ENCODE measurements at places on chromosomes 1 and 21.

DNA sequence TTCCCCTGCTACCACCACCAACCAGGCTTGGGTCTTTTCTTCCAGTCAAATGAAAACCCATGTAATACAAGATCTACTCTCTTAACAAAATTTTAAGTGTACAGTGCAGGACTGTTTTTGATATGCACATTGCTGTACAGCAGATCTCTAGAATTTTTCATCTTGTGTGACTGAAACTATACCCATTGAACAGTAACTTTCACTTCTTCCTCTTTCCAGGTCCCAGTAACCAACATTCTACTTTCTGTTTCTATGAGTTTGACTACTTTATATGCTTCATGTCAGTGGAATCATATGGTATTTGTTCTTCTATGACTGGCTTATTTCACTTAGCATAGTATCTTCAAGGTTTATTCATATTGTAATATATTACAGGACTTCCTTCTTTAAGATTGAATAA is 45.3 kb upstream of the PLPPR4 start:
- no peak for DNase-seq

DNA sequence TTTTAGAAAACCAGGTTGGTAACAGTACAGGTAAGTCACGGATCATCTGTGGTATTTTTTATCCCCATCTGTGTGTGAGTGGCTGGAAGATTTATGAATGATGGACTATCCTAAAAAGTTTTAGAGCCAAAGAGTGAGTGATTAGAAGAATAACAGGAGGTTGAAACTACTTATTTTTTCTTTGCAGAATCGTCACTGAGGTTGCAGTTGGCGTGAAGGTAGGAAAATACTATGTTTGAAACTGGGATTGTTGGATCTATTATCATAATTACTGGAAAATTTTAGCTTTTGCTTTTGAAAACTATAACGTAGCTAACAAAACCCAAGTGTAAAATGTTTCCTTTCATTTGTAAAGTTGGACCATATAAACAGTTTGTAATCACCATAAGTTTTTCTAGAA is 1.8 kb downstream of the PTBP2 start:
- DNase-seq, result no peak

DNA sequence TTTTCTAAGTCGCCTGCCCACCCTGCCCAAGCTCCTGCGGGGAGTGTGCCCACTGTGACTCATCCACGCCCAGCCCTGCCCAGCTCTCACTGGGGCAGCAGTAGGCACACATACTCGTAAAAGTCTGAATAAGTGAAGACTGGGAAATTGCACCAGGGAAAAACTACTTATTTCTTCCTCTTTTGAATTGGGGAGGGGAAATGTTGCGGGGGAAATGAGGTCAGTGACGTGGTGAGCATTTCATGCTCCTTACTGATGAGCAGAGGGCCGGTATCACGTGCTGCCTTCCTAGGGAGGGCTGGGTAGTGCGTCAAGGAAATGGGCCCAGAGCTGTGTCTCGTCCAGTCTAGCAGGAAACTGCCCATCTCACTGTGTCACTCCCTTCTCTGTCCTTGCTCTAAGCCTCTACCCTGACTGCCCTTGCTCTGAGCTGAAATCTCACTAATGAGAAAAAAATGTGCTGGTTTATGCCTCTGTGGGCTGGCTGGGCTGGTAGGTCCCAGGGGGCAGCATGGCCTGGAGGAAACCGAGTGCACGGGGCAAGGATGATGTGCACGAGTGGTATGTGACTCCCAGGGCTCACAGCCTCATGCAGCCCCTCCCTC is 13.5 kb upstream of the TNFRSF1B start:
- peak; percentile 80 for DNase-seq

DNA sequence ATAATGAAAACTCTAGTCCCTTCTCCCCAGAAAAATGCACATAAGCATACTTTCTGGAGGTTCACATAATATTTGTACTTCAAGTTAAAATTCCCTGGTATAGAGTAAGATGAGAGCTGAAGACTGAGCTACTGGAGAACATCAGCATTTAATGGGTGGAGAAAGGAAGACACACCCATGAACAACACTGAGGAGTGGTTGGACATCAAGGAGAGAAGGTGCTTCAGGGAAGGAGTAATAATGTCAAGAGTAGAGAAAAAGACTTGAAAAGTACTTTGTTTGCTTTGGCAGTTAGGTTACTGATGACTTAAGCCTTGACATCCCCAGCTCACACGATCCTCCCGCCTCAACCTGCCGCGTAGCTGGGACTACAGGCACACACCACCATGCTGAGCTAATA is 21.9 kb downstream of the PEA15 start:
- no peak for DNase-seq

- no peak for DNase-seq
Observed at GRCh38 chr21:29125191-29125590, 5.3 kb upstream of the MAP3K7CL start.

DNA sequence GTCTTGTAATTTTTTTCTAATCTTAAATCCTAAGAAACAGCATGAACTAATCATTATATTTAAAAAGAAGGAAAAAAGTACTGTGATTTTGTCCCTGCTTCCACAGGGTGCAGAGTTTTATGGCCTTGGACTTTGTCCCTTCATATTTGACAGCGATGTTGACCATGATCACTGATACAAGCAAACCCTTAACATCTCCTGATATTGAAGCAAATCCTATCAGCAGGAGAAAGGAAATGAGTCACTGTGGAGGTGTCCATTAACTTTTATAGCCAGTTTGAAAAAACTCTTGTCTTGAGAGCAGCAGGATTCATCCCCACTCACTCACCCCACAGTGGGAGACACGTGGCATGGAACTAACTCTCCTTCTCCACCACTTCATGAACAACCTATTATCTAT is 5.1 kb upstream of the REG4 start:
- no peak for DNase-seq

DNA sequence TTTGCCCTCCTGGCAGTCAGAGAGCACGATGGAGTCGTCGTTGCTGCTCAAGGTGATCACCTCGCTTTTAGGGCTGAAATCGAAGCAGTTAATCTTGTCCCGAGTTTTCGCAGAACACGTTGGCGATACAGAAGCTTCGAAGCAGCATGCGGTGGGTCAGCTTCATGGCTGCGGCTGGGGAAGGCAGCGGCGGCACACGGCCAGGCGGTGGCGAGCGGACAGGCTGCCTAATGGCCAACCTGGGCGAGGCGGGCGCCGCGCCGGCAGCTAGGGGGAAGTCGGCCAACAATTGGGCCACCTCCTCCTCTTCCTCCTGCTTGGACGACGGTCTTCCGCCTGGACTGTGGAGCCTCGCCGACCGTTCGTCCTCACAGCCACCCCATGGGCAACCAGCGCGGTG is 34.8 kb downstream of the CDC7 start:
- DNase-seq, result no peak

DNA sequence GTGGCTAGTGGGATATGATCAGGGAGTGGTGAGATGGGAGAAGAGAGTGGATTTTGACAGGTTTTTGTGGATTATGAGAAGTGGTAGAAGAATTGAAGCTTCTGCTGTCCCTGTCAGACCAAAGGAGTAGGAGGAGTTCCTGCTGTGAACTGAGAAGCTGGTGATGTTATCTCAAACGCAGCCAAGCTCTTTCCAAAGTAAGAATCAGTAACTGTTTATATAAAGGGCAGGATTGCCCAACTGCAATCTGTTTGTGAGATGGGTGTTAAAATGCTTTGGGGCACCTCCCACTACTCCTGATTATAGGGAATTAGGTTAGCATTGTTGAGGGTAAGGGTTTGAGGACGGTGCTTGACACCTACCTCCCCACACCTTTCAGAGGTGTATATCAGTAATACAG is 60.5 kb upstream of the USP25 start:
- DNase-seq, result no peak

GRCh38 chr1:38565020-38565491 is 294.5 kb downstream of the RRAGC start:
- DNase-seq, result no peak

- no peak for DNase-seq
Observed at GRCh38 chr1:208393826-208394225, 149.6 kb upstream of the PLXNA2 start.

- DNase-seq, result peak; percentile 59
Observed at GRCh38 chr1:154839691-154840090, 30.4 kb downstream of the KCNN3 start.

DNA sequence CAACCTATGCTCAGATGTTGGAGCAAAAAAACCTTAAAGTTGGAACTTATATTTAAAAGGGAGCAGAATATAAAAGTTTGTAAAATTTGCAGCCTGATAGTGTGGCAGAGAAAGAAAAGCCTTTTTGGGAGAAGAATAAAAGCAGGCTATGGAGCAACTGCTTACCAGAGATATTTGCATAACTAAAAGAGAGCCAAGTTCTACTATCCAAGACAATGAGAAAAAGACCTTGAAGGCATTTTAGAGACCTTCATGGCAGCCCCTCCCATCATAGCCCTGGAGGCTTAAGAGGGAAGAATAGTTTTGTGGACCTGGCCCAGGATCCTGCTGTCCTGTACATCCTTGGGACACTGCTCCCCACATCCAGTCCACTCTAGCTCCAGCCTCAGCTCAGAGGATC is 312.5 kb upstream of the ZRANB2 start:
- no peak for DNase-seq

GRCh38 chr1:12416744-12417143 is 186.9 kb downstream of the VPS13D start:
- no peak for DNase-seq

GRCh38 chr1:239806897-239807296 is 284.8 kb upstream of the FMN2 start:
- no peak for DNase-seq

DNA sequence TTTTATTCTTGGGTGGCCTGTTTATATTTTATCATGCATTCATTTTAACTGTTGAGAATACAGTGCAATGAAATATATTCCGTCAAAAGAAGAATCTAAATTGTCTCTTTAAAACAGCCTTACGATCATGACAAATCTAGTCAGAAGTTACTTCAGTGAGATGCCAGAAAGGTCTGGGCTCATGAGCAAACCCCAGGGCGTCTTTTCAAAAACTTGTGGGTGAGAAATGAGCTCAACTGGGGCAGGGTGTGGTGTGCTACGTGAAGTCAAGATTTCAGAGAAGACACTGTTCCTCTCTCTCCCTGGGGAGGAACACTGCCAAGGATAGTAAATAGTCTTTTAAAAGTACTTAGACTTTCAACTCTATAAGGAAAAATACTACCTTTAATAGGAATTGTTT is 13.4 kb upstream of the UAP1 start:
- DNase-seq, result no peak

DNA sequence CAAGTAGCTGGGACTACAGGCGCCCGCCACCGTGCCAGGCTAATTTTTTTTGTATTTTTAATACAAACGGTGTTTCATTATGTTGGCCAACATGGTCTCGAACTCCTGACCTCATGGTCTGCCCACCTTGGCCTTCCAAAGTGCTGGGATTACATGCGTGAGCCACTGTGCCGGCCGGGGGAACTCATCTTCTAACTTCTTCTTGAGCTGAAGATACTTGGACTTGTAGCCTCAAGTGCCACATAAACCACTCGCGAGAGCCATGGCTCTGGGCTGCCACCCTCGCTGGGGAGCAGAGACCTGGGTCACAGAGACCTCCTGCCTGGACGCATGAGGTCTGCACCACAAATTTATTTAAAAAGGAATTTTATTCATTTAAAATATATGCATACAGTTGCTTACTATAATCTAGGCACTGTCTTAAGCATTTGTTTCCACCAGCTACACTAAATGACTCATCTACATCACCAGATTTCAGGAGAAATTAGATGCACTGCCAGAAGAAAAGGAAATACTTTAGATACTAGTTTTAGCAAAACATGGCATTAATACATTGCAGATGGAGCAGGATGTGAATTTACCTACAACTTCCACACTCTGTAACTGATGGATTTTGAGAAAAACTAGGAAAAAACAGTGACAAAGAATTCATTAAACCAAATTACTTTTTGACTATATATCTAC is 29.9 kb upstream of the PUM1 start:
- DNase-seq, result no peak

- DNase-seq, result no peak
Observed at GRCh38 chr21:41843584-41843983, 35.6 kb downstream of the PRDM15 start.

GRCh38 chr1:161908264-161908663 is 115.4 kb downstream of the OLFML2B start:
- no peak for DNase-seq

DNA sequence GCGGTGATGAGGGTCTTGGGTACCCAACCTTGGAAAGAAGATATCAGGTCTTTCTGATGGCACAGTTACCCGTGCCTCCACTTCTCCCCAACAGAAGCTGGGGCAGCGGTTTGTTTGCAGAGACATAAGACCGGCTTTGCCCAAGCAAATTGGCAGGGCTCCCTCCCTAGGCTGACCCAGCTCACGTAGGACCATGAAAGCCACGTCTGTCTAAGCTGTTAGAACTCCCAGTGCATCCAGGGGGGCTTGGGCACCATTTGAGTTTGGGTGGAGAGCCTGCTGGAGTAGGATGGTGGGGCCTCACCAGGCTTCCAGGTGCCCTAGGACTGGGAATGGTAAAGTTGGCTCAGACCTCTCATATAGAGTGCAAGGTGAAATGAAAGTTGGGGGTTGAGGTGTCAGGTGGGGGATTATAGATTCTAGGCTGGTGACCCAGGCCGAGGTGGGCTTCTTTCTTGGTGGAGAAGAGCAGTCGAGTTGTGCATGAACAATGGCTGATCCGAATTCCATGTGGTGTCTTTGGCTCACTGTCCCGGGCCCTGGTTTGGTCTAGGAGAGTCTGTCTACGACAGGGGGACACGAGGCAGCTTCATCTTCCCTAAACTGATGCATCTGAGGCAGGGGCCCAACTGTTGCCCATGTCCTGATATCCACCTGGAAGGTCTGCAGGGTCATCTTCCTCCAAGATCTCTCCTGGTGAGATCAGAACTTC is 3.4 kb downstream of the POU3F1 start:
- no peak for DNase-seq

DNA sequence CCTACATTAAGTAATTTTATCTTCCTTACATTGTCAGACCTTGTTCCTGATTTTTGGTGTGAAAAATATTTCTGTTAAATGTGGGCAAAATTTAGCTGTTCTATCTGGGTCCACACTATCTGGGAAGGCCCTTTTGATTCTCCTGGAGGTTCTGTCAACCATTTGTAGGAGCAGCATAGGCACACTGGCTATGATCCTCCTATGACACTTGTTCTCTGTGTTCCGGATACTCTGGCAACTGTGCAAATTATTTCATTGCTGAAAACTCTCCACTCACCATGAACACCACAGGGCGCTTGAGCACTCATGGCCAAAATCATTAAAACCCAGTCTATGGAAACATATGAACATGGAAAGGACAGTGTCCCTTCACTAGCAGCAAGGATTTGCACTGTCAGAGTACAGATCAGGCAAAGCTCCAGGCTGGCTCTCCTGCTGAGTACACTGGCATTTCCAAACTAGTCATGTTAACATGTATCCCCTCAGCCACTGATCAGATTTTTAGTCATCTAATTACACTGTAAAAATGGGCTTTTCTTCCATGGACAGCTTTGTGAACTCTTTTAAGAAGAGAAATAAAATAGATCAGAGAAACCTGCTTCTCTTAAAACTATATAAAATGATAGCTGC is 43.9 kb upstream of the SGIP1 start:
- DNase-seq, result peak; percentile 30

DNA sequence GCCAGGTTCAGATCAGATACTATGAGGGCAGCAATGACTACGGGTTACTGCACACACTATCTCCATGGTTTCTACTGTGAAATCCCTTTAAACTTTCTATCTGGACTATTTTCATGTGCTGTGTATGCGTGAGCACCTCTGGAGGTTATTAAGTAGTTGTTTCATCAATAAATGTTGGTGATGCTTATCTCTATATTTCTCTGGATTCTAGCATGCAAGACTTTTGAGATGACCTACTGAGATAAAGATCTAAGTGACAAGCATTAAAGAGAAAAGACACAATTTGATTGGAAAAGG is 194.0 kb downstream of the NRIP1 start:
- no peak for DNase-seq

- DNase-seq, result no peak
Observed at GRCh38 chr1:160204526-160205241, 500 bp upstream of the PEA15 start.

GRCh38 chr21:45127937-45128336 is 53.6 kb downstream of the ADARB1 start:
- no peak for DNase-seq
